ENCODE measurements at places on chromosomes 13 and 19. TPM values are rescaled to one million over a fixed set of nuclear protein-coding genes. Genes with fewer than 3 reads are reported as not detected.

DNA sequence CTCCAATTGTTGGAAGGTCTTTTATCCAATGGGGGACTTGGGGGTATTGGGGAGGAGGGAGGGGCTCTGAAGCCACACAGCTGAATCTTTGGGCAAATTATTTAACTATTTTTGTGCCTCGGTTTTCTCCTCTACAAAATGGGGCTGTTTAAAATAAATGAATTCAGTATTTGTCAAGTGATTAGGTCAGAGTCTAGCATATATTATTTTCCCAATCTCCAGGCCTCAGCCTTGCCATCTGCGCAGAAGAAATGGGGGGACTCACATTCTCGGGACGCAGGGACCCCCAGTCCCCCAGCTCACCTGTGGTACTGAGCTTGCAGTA, 1.5 kb downstream of the TLE5 start:
- DNase-seq, result no peak

- DNase-seq, result peak; percentile 75
These were observed 4.0 kb downstream of the CEBPA start for GRCh38 chr19:33298146-33298911.

DNA sequence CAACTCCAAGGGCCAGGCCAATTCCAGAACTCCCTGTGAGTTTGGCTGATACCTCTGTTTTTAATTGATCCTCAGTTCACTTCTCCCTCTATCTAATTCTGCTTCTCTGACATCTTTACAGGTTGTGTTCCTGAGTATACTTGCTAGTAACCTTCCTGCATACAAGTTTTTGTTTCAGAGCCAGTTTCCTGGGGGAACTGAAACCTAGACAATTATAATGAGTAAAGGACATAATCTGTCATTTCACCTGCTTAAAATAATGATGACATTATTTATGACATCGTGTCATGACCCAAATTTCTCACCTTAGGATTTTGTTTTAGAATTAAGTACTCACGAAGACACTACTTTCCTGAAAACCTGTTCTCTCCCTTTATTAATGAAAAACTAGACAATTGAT, 12.5 kb upstream of the MYCBP2 start:
- DNase-seq, result no peak

GRCh38 chr13:25292301-25292700, 5.0 kb upstream of the MTMR6 start:
- DNase-seq, result no peak

- DNase-seq, result peak; percentile 82
These were observed 687 bp upstream of the FTL start for GRCh38 chr19:48964205-48965039.

- DNase-seq, result no peak
These were observed 6.1 kb upstream of the ERVV-1 start for GRCh38 chr19:53007606-53008005.

DNA sequence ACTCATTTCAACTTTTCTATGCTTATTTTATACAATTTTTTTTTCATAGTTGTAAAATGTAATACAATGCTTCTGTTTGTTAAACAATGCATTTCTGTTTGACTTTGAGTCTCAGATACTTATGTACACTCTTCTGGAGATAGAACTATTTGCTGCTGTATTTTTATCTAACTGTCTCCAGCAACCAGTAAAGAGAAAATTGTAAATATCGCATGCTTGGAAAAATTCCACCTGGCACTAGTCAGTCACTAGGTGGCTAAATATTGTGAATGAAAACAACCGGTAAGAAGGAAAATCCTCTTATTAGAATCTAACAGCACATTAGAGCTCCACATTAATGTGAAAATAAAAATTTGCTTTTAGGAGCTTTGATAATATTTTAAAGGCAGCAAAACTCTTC, 876.5 kb downstream of the PCDH9 start:
- DNase-seq, result peak; percentile 36

GRCh38 chr19:11699931-11700794, 38.6 kb downstream of the ZNF823 start:
- DNase-seq, result peak; percentile 59

- DNase-seq, result no peak
These were observed 8.9 kb downstream of the KLK2 start for GRCh38 chr19:50882188-50882587.

GRCh38 chr19:10290876-10291553, 1.3 kb downstream of the ICAM5 start:
- peak; percentile 58 for DNase-seq

- DNase-seq, result no peak
These were observed 299.2 kb upstream of the KLHL1 start for GRCh38 chr13:70407486-70407885.

DNA sequence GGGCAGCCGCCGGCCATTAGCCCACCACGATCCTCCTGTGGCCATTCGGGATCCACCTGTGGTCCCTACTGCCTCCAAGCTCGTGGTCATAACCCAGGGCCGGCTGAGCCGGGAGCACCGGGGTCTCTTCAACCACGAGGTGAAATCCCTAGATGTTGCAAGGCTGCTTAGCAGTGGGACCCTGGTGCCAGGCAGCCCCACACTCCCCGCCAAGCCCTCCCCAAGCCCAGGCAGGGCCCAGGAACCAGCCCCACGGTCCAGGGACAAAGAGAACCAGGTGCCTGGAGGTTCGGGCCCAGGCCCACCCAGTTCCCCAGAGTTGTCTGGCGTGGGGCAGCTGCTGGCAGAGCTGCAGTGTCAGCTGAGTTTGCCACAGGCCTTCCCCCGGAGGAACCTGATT, 3.4 kb upstream of the TMEM145 start:
- DNase-seq, result no peak

GRCh38 chr19:38024992-38025908, 118.2 kb downstream of the SIPA1L3 start:
- DNase-seq, result no peak

- DNase-seq, result peak; percentile 86
These were observed 8.6 kb upstream of the NUP62 start for GRCh38 chr19:49937750-49938381.

- DNase-seq, result no peak
These were observed 72.6 kb upstream of the SERP2 start for GRCh38 chr13:44300895-44301638.

- no peak for DNase-seq
These were observed 55.8 kb downstream of the ZNF93 start for GRCh38 chr19:19956434-19957075.

- DNase-seq, result no peak
These were observed 57.0 kb downstream of the PCDH20 start for GRCh38 chr13:61358599-61358998.

DNA sequence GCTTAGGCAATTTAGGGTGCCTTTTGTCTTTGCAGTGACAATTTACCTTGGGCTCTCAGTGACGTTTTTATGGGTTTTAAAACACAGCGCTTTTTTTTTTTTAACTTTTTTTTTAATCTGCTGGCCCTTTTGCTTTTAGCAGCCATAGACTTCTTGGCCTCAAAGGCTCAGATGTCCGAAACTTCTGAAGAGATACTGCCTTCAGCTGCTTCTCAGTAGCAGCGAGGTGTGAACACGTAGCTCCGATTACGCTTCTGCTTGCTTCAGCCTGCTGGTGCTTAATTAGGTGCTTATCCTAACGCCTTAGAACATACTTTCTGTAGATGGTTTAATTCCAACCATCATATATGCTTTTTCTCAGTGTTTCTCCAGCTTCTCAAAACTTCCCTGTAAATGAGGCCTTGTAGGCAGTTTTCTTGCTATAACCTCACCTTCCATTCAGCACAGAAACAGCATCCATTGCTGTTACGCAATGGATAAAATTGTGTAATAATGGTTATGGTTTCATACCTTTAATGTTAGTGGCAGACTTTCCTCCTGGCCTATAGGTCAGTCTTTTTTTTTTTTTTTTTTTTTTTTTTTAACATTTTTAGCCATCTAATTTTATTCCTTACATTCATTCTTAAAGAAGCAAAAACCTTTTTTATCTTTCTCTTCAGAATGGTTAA, 723.9 kb downstream of the GPC5 start:
- DNase-seq, result no peak

DNA sequence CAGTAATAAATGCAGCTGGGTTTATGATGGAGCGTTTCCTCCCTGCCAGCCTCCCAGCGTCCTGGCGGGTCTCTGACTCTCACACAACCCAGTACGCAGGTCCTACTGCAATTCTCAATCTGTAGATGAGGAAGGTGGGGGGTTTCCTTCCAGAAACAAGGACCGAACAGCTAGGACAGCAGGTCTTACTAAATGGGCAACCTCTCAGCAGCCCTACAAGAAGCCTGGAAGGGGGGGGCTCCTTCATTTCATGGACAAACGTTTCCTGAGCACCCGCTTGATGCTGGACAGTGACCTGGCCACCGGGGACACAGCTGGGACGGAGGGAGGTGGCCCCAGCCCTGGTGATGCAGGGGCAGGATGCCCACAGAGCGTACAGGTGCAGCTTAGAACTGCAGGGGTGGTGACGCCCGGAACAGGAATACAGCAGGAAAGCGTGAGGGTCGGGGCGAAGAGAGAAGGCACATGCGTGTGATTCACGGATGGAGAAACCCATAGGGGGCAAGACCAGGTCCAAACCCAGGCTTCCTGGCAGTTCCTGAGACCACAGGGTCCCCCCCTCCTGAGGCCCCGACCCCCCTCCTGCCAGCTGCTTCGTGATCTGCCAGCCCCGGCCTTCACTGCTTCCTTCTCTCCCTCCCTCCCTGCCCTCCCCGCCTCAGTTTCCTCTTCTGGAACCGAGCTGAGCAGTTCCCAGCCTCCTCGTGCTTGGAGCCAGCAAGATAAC, 732 bp upstream of the C2CD4C start:
- DNase-seq, result no peak

DNA sequence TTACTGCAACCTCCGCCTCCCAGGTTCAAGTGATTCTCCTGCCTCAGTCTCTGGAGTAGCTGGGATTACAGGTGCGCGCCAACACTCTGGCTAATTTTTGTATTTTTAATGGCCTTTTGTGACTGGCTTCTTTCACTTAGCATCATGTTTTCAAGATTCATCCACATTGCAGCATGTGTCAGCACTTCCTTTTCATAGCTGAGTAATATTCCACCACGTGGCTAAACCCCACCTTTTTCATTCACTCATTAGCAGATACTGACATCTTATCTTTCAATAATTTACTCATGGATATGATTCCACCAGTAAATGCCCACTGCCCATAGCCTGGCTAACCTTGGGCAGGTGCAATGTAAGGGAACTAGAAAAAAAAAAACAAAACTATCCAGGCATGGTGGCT, 6.9 kb downstream of the C5AR1 start:
- no peak for DNase-seq

DNA sequence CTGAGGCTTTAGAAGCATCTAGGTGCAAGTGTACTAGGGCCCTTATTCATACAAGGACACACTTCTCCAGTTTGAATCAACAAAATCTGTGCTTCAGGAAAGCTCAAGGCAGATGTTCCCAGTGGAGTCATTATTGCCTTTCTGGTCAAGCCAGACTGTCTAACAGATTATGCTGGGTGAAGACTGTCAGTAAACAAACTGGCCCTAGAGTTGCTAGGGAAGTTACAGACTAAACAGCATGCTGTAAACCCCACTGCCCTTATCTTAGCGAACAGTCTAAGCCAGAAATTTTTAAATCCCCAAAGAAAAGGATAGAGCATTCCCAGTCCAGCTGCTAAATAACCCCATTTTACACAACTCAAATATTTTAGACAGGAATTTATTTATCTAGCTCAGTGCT, 1701.3 kb upstream of the PRR20A start:
- DNase-seq, result no peak

DNA sequence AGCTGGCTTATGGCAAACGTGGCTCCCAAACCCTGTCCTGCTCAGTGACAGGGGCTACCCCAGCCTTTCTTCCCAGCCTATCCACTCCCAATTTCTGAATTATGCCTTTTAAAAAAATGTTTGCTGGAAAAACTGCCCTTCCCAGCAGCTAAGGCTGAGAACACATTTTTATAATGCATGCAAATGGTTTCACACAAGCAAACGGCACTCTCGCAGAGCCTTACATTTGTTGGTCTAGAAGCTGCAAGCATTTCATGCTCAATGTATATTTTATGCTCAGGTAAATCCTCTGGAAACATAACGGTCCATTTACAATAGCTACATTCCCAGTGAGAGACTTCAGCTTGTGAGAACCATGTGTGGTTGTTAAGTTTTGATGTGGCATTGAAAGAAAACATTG, 61.4 kb downstream of the SLC7A1 start:
- DNase-seq, result no peak

- DNase-seq, result peak; percentile 70
These were observed 1.1 kb downstream of the KEAP1 start for GRCh38 chr19:10501971-10502523.

DNA sequence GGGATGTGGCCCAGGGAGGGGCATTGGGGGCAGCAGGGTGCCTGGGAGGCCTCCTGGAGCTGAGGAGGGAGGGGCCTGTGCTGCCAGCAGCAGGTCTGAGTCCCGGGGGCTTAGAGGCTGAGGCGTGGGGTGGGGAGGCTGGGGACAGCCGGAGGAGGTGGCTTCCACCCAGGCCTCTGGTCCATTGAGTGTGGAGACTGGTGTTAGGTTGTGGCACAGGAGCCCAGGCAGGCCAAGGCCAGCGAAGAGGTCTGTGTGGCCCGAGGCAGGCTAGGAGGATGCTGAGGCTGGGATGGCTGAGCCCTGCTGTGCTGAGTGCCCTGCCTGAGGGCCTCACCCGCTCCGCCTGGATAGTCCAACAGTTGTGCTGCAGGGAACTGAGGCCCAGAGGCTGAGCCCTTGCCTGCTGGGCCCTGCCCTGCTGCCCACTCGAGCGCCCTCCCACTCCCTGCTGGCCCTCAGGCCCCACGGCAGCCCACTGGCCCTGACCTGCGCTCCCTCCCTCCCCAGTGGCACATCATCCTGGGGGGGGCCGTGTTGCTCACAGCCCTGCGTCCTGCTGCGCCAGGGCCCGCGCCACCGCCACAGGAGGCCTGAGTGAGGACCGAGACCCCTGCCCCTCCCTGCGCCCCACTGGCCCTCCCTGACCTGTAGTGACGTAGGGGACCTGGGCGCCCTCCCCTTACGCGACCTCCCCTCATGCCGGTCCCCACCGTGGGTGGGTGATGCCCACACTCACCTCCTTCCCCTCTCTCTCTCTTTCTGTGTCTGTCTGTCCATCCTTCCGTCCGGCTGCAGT, 4.9 kb upstream of the GARIN5A start:
- DNase-seq, result no peak

GRCh38 chr13:27921961-27922882, 2.4 kb downstream of the PDX1 start:
- no peak for DNase-seq

DNA sequence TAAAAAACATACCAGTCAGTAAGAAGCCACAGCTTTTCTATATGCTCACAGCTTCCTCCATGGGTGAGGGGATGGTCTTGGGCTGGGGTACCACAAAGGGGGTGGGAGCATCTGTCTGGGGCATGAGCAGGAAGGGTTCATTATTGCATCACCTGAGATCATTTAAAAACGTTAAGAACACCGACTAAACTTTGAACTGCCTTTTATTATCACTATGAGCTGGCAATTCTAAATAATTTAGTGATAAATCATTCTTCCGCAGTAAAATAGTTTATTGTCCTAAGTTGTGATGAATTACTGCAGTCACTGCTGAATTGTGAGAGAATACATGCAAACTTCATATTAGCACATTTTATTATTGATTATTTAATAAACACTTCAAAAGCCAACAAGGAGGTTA, 71.6 kb downstream of the KL start:
- no peak for DNase-seq

The SWSAP1 gene
- polyA plus RNA-seq, result 4.0 TPM

The RUBCNL gene
- 0.63 TPM for polyA plus RNA-seq

The SIGLEC11 gene
- polyA plus RNA-seq, result 3.9 TPM

The OR7A5 gene
- 0.12 TPM for polyA plus RNA-seq

The MBD3L1 gene
- polyA plus RNA-seq, result not detected

The ZNF285 gene
- polyA plus RNA-seq, result 3.4 TPM
